H9 (cell line): ENCODE measurements at places on chromosomes 5 and 9.

DNA sequence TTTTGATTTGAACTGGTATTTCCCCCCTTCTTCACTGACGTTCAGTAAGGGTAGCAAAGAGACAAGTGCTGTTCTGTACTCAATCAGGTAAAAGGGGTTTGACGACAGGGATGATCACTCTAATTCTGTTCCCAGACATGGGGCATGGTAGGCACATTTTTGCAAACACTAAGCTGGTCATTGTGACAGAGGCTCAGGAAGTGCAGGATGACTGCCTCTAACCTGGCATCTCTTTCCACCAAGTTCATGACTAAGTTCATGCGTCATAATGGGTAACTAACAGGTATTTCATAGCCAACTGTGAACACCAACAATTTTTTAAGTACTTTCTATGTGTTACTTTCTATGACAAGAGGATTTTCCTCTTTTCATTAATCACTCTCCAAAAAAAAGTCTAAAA, 166.5 kb downstream of the MAPKAP1 start:
- DNase-seq, result no peak

- DNase-seq, result no peak
Observed at GRCh38 chr5:83177803-83178202, 100.5 kb downstream of the XRCC4 start.

GRCh38 chr9:122252796-122253195, 11.8 kb downstream of the RBM18 start:
- DNase-seq, result peak; percentile 33

DNA sequence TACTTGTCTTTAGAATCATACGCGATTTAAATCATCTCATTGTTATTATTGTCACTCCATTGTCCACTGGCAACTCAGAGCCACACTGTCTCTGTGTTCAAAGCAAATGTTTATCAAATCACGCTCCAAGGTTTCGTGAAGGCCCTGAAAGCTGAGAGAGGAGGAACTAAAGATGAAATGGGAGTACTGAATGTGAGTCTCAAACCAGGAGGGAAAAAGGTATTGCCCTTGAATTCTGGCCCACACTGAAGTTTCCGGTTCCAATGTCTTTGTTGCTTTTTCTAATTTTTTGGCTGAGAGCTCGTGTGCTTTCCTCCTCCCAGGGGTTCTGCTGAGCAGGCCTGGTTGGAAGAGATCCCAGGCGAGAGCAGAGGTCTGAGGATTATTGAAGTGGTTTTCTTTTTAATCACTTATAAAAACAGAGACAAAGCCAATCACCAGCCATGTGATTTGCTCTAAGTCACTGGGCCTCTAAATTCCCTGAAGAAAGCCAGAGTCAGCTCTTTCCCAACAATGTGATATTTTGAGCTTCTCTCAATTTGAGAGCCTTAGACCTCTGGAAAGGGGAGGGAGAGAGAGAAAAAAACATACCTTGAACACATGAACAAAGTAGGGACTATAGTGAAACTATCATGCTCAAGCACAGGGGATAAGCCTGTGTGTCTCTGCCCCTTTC, 420.8 kb upstream of the GRAMD2B start:
- no peak for DNase-seq

DNA sequence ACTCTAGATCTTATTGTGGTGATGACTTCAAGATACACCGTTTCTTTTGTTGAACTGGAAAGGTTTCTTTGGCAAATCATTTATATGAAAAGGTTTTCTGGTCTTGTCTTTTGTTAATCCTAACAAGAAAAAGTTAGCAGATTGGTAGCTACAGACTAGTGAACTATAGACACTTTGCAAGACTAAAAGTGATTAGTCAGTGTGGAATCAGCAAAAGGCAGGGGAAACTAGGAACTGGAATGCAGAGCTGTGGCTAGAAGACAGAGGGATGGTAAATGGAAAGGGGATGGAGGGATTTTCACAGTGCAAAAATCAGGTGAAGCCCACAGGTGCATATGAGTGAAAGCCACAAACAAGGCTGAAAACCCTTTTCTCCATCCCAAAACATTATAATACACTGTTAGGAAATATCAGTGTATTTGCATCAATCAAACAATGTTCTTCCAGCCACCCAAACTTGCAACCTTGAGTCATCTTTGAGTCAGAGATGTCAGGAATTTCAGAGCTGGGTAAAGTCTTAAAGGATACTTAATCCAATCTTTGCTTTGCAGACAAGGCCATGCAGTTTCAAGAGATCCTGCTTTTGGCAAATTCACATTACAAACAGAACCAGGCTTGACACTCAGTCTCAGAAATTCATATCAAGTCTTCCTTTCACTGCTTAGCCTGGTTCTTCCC, 52.7 kb downstream of the PLK2 start:
- no peak for DNase-seq

DNA sequence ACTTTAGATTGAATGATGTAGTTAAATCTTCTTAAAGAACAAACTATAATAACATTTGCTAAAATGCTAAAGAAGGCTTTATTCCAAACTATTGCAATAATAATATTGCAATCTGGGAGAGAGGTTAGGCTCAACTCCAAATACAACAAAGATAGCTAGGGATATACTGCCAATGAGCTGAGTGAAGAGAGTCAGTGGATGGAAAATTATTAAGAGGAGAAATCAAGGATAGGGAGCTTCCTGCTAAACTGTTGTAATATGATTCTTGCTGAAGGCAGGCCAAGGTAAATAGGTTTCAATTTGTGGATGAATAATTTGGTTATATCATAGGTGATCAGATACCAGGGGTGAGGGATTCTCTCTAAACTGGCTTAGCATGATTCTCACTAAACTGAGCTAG, 1651.5 kb downstream of the EFNA5 start:
- no peak for DNase-seq

GRCh38 chr5:98905857-98906688, 22.7 kb downstream of the CHD1 start:
- DNase-seq, result no peak

DNA sequence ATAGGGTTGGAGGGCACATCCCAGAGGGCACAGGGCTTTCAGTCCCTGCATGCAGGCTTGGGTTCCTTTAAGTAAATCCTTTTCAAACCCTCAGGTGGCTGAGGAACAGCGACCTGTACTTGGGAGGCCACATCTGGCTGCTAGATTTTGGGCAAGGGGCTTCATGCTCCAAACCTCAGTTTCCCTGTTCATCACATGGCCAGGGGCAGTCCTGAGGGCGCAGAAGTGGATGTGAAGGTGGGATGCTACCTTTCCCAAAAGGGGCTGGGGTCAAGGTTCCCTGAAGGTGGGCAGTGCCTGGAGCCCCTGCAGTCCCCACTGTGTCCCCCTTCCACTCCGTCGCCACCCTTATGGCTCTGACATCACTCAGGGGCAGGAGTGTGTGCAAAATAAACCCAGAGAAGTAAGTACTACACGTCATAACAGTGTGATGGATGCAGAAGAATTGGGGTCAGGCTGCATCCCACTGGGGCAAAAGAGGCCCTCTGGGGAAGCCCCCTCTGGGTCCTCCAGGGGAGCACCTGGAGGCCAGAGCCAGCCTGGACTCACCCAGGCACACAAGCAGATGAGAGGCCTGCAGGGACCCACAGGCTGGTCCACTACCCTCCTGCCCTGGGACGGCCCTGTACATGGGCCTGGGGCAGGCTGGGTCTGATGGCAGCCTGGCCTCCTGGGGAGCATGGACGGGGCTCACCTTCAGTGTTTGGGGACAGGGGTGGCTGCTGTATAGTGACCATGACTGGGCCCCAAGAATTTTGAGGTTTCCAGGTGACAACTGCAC, 1.9 kb upstream of the CARD19 start:
- no peak for DNase-seq

DNA sequence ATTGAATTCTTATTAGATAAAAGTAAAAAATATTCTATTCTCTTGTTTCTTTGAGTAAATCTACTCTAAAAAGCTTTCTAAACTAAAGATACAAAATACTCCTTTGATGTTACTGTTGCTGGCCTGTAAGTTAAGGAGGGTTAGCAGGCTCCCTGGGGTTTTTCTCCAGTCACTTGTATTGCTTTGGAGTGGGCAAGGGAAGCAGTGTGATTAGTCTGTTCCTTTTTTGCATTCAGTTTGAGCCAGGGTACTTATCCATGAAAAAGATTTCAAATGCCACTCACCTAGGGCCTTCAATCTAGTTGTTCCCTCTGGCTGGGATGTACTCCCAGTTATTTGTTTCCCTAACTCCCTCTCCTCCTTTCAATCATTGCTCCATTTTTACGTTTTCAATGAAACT, 256.2 kb upstream of the SMC2 start:
- DNase-seq, result peak; percentile 35

- no peak for DNase-seq
Observed at GRCh38 chr5:41277476-41278245, 64.3 kb upstream of the C6 start.

GRCh38 chr9:20529837-20530236, 92.5 kb downstream of the MLLT3 start:
- DNase-seq, result no peak

DNA sequence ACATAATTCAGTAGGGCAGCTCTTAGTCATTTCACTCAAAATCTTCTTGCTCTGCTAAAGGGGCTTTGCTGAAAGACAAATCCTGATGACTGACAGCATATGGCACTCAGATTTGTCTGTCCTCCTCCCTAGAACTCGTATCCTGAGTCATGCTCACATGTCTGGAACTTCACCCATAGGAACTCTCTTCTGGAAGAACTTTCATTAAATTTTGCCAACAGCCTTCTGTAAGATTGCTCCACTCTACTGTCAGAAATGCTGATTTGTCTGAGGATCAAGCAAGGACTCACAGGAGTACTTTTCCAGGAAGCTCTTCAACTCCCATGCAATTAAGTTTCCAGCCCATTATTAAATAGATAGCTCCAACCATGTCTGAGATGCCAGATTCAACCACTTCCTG, 59.8 kb upstream of the SNX2 start:
- DNase-seq, result no peak

GRCh38 chr9:98747476-98747875, 38.7 kb upstream of the GABBR2 start:
- no peak for DNase-seq

DNA sequence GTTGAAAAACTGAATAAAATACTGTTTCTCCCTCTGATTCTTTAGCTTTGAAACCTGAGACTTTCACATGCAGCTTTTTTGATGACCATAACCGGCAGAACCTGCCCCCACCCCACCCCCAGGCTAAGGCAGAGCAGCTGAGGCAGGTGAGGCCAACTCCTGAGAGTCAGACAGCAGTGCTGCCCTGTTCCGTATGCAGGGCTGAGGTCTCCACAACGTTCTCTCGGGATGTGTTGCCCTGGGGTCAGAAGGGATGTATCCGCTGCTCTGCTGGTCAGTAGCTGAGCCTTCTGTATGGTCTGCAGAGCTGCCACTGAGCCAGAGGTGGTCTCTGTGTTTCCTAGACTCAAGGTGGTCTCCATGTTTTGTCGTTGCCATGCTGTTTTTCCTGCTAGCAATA, 190.5 kb downstream of the AOPEP start:
- no peak for DNase-seq

GRCh38 chr5:20678386-20678785, 690.4 kb upstream of the CDH18 start:
- no peak for DNase-seq

GRCh38 chr5:95953021-95953702, 8.5 kb downstream of the ELL2 start:
- no peak for DNase-seq

- no peak for DNase-seq
Observed at GRCh38 chr5:89065919-89066318, 182.9 kb upstream of the MEF2C start.

- no peak for DNase-seq
Observed at GRCh38 chr9:120536949-120537640, 42.9 kb downstream of the CDK5RAP2 start.

GRCh38 chr9:104860263-104860662, 67.7 kb downstream of the ABCA1 start:
- DNase-seq, result no peak

DNA sequence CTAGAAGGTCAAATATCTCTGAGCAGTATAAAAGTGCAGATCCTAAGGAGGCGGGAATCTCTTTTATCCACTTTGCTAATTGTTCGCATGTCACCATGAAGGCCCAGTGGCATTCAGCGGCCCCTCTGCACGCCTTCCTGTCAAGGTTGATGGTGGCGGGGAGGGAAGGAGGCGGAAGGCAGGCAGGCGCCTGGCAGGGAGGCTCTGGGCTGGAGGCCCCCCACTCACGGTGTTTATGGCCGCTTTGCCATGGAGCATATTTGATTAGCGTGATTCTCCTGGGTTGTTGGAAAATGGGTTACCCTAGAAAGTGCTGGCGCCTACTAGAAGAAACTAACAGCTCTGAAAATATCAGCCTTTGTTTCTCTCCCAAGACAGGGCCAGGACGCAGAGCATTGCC, 209.6 kb downstream of the FSTL4 start:
- no peak for DNase-seq

DNA sequence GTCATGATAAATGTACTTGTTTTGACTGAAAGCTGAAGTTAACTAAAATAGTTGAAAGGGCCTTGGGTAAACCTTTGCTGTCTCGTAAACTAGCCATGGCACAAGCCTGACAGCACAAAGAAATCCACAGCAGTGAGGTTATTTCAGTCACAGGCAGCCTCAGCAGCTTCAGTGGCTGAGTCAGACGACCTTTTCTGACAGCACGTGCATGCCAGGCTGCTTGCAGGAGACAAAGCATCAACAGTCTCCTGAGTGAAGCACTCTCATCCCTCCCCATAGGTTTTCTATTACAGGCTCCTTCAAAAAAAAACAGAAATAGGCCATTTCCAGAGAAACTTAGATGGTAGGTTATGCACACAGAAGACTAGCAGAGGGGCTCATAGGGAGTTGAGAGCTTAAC, 34.6 kb downstream of the OXCT1 start:
- DNase-seq, result peak; percentile 34

DNA sequence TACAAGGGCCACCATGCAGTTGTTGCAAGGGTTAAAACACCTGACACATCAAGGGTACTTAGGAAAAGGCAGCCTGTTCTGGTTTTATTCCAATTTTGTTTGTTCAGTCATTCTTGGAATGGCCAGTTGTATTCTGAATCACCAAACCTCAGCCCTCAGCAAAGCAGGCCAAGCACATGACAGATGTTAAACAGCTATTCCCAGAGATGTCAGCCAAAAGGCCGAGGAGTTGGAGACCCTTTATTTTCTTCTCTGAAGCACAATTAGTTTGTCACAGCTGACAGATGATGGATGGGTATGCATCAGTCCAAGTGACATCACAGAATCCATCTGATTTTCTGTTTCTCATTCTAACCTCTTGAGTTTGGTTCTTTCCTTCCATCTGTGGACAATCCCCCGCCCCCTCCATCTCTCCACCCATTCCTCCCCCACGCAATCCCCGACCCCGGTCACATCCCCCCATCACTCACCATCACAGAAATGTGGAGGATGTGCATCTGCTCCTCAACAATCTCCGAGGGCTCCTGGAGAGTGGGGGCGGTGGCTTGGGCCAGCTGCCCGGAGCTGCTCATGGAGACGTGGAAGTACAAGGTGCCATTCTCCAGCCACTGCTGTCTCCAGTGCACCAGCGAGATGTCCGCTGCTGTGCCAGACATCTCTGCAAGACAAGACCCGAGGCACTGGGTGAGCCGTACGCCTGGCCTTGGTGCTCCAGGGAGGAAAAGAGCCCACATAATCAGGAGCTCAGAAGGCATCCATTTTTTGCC, 123.8 kb downstream of the ASTN2 start:
- no peak for DNase-seq

DNA sequence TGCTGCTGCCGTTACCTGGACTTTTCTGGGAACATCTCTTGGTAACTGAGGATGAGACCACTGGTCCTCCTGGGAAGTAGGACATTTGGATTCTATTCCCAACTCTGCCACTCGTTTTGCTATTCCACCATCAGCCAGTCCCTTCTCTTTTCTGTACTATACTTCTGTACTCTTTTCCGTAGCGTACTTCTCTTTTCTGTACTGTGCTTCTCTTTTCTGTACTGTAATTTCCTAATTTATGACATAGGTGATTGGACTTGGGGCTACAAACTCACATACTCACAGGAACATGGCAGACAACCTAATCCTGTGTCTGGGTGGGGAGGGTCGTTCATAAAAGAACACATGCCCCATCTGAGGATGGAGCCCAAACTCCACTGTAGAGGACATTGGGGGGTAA, 335.3 kb upstream of the PANK3 start:
- DNase-seq, result no peak
